ENCODE measurements at places on chromosomes 11 and 22.

- DNase-seq: no peak
Observed at GRCh38 chr11:91654686-91655085, 569.9 kb upstream of the FAT3 start.

GRCh38 chr22:39739338-39740027 lies 154.1 kb downstream of the ENTHD1 start:
- DNase-seq: no peak

- DNase-seq: no peak
Observed at GRCh38 chr11:130439160-130439519, 9.3 kb upstream of the ADAMTS15 start.

GRCh38 chr22:24516301-24516737 lies 21.2 kb downstream of the UPB1 start:
- DNase-seq: no peak

DNA sequence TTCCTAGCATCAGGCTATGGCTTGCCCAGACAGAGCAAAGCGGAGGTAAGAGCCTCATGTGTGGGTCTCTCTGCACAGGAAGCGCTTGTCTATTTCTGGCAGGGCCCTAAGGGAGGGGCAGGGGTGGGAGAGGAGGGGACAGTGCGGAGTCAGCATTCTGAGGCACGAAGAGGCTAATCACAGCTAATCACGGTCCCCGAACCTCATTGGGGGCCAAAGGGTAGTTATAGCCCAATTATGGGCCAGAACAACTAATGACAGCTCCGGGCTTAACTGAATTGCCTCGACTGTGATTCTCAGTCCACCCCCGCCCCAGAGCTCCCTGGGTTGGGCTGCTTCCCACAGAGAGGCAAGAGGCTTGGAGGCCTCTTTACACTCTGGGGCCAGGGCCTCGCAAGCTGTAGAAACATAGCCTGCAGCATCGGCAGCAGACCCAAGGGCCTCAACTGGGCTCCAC lies 72.7 kb upstream of the PRDM11 start:
- no peak for DNase-seq
